ENCODE measurements at places on chromosomes 3 and 15.

GRCh38 chr15:39202641-39203040 is 378.2 kb upstream of the THBS1 start:
- DNase-seq: no peak

GRCh38 chr15:100334456-100334855 is 7.3 kb downstream of the ADAMTS17 start:
- DNase-seq: no peak

- no peak for DNase-seq
Measured at GRCh38 chr3:11080492-11080891, 73.8 kb upstream of the HRH1 start.

DNA sequence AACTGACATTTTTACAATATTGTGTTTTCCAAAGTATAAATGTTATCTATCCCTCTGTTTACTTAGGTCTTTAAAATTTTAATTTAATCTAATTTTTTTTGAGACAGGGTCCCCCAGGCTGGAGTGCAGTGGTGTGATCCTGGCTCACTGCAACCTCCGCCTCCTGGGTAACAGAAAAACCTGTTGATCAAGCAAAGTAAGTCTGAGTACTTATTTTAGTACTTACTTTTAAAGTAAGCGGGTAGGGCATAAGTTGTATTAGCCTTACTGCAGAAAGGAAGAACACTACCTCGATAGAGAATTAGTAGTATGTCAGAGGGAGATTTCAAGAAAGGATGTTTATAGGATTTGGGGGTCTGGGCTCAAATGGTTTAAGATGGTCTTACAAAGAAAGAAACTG is 11.9 kb upstream of the FEM1B start:
- no peak for DNase-seq

DNA sequence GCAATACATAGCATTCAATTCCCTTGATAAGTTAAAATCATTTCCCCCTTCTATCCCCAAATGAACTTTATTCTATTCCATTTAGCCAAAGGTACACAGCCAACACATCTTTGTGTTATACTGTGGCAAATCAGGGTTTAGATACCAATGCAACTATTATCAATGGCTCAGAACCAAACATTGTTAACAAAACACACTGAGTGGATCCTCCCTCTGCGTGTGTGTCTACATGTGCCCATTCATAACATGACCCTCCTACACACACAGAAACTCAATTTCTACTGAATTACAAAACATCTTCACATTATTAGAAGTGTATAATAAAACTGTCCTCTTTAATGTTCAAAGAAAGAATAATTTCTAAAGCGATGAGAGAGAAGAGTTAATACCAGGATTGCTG is 1.3 kb downstream of the TTBK2 start:
- no peak for DNase-seq

DNA sequence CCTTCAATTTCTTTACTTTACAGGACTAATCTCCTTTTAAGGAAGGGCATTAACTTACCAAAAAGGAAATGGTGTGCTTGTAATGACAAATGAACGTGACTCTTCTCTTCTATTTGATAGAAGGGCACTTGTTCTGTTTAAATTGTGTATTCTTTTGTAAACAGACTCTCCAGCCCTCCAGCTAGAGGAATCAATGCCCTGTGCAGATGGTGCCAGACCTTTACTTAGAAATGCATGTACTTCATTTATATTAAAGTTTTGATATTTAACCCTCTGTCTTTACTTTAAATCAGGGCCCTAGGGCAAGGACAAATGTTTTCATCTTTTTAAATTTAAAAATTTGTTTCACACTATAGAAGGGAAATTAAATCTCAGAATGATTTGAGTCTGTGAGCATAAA is 355.1 kb downstream of the GBE1 start:
- DNase-seq: no peak

DNA sequence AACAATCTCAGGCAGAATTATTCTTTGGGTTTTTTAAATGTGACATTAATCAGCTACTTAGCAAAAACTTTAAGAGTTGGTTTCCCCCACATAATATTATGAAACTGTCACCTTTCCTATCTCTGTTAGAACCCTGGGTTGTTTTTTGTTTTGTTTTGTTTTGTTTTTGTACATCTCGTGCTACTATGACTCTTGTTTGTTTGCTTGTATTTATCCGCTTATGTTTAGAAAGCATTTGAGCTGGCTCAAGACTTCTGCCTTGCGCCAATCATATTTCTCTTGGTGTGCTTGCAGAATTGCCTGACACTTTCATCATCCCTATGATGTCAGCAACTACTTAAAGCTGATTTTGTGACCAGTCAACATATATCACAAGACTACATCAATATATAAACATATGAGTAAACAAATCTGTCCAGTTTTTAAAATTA is 116.9 kb downstream of the DCLK3 start:
- DNase-seq: no peak

GRCh38 chr3:167675848-167676247 is 22.1 kb upstream of the WDR49 start:
- DNase-seq: no peak

GRCh38 chr3:50194128-50194902 is 2.9 kb downstream of the GNAT1 start:
- DNase-seq: peak; percentile 43

- DNase-seq: no peak
Measured at GRCh38 chr3:69612791-69613190, 126.5 kb upstream of the MITF start.

DNA sequence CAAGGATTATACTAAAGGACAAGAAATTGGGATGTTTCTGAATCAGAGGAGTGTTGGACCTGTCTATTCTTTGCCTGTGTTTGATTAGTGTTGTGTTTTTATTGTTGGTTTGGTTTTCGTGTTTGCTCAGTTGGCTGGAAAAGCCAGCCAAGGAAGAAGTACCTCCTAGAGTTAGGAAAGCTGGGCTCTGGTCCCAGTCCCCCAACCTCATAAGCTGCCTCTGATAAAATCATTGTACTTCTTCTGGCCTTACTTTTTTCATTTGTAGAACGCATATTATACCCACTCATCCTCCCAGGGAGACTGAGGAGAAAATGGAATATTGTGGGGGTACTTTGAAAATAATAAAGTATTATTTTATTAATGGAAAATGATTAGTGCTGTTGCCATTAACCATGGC is 177.4 kb upstream of the TRIM42 start:
- DNase-seq: no peak

GRCh38 chr3:134029256-134029733 is 430 bp downstream of the SLCO2A1 start:
- no peak for DNase-seq

- DNase-seq: no peak
Measured at GRCh38 chr15:39392469-39393047, 188.3 kb upstream of the THBS1 start.

DNA sequence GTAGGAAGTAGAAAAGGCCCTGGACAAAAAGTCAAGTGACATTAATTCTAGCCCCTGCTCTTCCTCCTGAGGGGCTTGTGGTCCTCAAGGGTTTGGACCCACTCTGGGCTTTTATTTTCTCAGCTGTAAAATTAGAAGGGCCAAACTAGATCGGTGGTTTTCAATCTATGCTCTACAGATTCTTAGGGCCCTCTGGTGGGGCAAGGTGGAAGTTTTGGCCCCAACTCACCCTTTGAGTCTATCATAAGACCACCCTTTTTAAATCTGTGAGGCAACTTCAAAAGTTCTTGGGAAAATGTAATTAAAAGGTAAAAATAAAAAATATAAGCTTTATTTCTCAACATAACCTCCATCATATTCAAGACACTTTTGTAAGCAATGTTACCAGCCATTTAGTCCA is 25.6 kb upstream of the CFAP161 start:
- no peak for DNase-seq

- no peak for DNase-seq
Measured at GRCh38 chr15:45441686-45442085, 63.3 kb upstream of the GATM start.

- DNase-seq: no peak
Measured at GRCh38 chr3:195766671-195767070, 45.1 kb downstream of the MUC4 start.

- no peak for DNase-seq
Measured at GRCh38 chr15:94258246-94258645, 26.9 kb downstream of the MCTP2 start.

- no peak for DNase-seq
Measured at GRCh38 chr15:53126144-53126543, 336.0 kb upstream of the ONECUT1 start.

- DNase-seq: no peak
Measured at GRCh38 chr3:73681610-73682009, 56.9 kb upstream of the PDZRN3 start.

GRCh38 chr3:98657457-98657856 is 64.0 kb upstream of the CPOX start:
- DNase-seq: peak; percentile 49

Data from hematopoietic multipotent progenitor cell treated with erythropoietin and hydrocortisone succinate and interleukin-3 and kit ligand, for 15 days (in vitro differentiated cells).